Renal pelvis (tissue), 12 donors: ENCODE measurements at places on chromosomes 11 and 22. TPM values are rescaled to one million over a fixed set of nuclear protein-coding genes. Genes with fewer than 3 reads are reported as not detected.

Gene SLC25A45
- polyA plus RNA-seq = 5.6 TPM

Gene BLID
- not detected for polyA plus RNA-seq

Gene MMP13
- not detected for polyA plus RNA-seq

Gene OSBP2
- 5.9 TPM for polyA plus RNA-seq

Gene ANGPTL5
- polyA plus RNA-seq = not detected

Gene TEAD1
- 81.0 TPM for polyA plus RNA-seq

Gene ACR
- 0.58 TPM for polyA plus RNA-seq

Gene SCGB1D2
- 1.1 TPM for polyA plus RNA-seq

Gene CCDC83
- polyA plus RNA-seq = not detected

Gene HINFP
- 28.1 TPM for polyA plus RNA-seq

Gene GSTT2B
- polyA plus RNA-seq = 14.8 TPM

Gene JAML
- polyA plus RNA-seq = 3.0 TPM
